ENCODE measurements at places on chromosomes 1 and 21.

DNA sequence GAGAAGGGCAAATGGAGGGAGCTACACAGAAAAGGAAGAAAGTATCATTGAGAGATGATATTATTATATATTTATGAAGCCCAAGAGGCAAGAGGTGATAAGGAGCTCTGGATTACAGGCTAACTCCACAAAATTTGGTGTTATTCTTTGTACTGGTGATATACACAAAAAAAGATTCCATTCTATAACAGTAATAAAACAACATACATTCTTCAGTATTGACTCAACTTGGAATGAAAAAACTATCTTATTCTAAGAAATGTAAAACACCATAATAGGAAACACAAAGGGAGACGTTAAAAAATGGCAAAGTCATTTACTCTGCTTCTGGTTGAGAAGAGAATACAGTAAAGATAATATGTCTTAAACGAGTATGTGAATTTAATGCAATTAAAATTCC, 99.4 kb downstream of the TEX35 start:
- DNase-seq, result no peak

GRCh38 chr1:96104506-96104905, 617.1 kb upstream of the PTBP2 start:
- DNase-seq, result no peak

DNA sequence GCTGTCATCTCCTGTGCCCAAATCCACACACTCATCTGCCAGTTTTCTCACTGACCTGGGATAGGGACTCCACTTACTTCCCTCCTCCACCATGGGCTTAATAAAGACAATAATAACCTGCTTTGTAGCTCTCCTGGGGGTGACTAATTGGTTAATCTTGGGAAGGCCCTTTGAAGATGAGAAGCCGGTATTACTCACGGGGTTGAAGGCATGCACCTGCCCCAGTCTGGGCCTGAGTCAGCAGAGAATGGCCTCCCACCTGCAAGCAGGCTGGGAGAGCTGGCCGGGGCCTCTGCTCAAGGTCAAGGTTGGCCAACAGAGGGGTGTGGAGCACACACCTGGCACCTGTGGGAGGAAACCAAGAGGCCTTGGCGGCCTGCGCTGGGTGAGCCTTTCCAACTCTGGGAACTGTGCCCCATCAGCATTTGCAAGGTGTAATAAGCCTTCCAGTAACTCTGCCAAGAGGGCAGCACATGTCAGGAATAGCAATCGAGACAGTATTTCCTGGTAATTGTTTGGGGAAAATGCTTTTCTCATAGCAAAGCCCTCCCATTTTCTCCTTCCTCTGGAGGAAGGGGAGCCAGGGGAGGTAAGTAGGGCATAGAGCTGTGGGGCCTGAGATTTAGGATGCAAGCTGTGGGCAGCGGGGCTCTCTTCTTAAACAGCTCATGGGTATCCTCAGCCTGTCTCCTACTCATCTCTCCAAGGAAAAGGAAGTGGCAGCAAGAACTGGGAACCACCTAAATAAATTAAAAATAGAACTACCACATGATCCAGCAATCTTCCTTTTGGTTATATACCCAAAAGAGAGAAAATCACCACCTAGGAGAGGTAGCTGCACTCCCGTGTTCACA, 49.0 kb downstream of the TOMM20 start:
- no peak for DNase-seq

- no peak for DNase-seq
Observed at GRCh38 chr1:208183977-208184911, 59.9 kb downstream of the PLXNA2 start.

DNA sequence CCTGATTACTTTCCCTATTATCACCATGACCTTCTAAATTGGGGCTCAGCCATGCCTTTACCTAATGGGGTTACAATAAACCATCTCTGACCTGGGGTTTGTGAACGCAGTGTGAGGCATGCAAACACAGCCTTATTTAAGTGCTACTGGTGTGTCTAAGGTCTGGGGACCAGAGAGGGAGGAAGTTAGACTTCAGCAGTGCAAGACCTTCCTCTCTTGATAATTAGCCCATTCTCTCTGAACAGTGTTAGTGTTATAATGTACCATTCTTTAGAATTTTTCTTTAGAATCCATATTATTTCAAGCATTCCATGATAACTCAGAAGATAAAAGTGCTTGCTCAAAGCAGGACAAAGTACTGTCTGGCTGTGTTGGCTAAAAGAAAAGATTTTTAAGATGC, 10.5 kb upstream of the LRRC8D start:
- no peak for DNase-seq

- DNase-seq, result no peak
Observed at GRCh38 chr1:2890221-2890850, 88.8 kb upstream of the TTC34 start.

DNA sequence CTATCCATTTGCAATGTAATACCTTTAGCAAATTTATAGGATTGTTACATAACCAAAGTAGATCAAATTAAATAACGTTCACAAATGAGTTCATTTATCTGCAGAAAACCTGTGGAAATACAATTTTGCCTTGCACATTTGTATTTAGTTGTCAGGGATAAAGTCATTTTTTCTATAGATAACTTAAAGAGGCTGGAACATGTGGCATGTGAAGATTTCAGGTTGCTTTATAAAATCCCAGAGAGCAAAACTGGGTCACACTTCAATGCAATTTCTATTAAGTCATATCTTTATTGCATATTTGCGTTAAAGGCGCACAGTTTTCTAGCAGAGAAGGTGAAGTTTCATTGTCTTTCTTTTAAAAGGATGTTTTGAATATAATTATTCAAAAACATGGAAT, 342.4 kb downstream of the USP25 start:
- no peak for DNase-seq

- no peak for DNase-seq
Observed at GRCh38 chr1:199742547-199742946, 285.0 kb upstream of the NR5A2 start.

- DNase-seq, result no peak
Observed at GRCh38 chr21:45109831-45110492, 35.6 kb downstream of the ADARB1 start.

GRCh38 chr1:218345673-218346390, 696 bp downstream of the TGFB2 start:
- no peak for DNase-seq

GRCh38 chr1:245094092-245094491, 60.7 kb upstream of the KIF26B start:
- no peak for DNase-seq

DNA sequence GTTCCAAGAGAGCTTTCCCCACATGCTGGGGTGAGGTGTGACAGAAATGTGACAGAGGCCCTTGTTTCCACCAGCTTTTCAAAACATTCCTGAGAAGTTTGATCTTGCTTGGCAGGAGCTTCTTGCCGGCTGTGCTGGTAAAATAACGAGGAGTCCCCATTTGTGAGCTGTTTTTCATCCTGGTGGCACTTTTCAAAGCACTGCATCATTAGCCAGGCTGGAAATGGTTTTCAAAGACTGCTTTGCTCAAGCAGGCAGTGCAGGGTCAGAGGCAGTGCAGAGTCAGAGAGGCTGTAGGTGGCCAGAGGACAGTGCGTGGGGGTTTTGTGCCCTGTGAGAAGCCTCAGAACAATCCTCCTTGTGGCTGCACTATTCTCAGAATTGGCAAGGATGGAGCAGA, 75.8 kb upstream of the KCNA3 start:
- no peak for DNase-seq

- no peak for DNase-seq
Observed at GRCh38 chr1:22437573-22437972, 14.1 kb upstream of the ZBTB40 start.

DNA sequence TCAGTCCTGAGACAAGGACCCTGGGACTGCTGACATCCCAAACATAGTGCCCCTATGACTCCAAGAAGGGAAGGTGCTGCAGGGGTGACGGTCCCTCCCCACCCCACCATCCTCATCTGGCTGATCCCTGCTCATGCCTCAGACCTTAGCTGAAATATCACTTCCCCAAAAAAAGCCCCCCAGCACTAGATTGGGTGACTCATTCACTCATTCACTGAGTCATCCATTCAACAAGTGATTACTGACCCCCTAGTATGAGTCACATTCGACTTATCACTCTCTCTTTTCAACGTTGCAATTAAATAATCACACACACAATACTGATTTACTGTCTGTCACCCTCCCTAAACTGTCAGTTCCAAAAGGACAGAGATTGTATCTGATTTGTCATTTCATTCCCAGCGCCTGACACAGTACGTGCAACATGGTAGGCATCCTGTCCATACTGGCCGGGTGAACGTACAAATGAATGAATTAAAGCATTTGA, 48.6 kb downstream of the HIVEP3 start:
- no peak for DNase-seq

DNA sequence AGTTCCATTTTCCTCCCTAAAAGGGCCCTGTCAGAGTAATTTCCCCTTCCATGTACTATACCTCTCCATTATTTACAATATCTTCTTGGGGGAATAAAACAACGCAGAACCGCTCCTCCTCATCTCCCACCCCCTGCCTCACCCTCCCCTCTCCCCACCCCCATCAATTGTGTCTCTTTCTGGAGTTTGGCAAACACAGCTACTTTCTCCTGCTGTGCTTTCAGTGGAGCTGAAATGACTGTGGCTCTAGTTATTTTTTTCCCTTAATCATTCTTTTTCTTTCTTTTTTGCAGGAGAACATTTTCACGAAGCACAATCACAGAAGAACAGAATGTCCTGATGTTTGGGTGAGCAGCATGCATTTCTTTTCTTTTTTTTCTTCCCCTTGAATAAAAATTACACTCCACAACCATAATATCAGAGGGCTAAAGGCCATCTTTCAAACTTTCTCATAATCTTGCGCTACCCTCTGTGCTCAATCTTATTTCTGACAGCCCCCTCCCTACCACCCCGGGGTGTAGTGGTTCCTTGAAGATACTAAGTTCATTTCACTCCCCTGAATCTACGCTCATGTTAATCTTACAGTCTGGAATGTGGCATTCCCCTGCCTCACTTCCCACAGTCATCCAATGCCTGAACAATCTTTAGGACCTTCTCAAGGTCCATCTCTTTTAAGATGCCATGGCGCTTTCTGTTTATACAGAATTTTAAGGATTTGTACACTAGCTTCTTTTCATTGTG, 8.8 kb upstream of the PLXNA2 start:
- DNase-seq, result no peak

DNA sequence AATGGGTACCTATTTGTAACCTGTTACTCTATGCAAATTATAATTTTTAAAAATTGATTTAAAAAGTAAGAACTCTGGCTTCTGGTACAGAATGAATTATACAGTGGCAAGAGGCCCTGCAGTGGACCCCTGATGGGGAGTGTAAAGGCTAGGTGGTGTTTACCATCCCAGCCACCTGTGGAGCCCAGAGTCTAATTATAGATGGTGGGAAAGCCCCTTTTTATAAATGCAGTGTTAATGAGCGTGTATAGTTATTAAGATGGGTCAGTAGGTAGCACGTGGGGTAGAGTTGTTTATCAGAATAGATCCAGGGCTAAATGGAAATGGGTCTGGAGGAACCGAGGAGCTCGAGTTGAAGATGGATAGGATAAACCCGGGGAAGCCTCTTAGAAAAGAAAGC, 13.9 kb upstream of the PRELP start:
- no peak for DNase-seq

- no peak for DNase-seq
Observed at GRCh38 chr1:179007233-179007632, 18.5 kb upstream of the FAM20B start.

GRCh38 chr1:37071829-37072228, 37.5 kb upstream of the GRIK3 start:
- no peak for DNase-seq

GRCh38 chr1:168767894-168768584, 39.0 kb upstream of the DPT start:
- no peak for DNase-seq

- no peak for DNase-seq
Observed at GRCh38 chr1:50491142-50491541, 67.9 kb upstream of the DMRTA2 start.

DNA sequence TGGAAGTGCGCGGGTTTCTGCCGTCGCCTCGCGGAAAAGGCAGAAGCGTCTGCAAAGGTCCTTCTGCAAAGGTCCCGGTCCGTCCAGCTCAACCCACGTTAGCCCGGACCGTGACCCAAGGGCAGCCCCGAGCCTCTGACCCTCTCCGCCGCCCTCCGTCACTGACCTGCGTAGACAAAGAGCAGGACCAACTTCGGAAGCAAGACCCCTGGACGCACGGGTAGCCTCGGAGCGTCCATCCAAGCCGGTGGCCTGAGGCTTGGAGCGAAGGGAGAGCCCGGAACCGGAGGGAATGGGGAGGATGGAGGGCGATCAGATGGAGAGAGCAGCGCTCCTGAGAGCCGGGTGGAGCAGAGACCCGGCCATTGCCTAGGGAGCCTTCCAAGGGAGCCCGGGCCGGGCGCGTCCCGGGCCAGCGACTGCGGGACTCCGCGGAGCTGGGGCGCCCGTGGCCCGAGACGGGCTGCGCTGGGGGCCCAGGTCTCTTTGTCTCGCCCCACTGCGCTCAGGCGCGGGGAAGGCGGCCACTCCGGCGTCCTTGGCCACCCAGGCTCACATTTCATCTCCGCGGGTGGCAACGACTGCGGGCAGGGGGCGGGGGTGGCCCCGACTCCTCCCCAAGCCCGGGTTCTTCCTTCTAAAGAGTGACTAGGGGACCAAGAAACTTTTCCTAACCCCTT, at the start of gene CYYR1:
CYYR1 (minus strand) TSS at position 585 of the 680 bp plus-strand sequence; CDS start at position 239, 346 bp downstream.
- DNase-seq, result no peak

DNA sequence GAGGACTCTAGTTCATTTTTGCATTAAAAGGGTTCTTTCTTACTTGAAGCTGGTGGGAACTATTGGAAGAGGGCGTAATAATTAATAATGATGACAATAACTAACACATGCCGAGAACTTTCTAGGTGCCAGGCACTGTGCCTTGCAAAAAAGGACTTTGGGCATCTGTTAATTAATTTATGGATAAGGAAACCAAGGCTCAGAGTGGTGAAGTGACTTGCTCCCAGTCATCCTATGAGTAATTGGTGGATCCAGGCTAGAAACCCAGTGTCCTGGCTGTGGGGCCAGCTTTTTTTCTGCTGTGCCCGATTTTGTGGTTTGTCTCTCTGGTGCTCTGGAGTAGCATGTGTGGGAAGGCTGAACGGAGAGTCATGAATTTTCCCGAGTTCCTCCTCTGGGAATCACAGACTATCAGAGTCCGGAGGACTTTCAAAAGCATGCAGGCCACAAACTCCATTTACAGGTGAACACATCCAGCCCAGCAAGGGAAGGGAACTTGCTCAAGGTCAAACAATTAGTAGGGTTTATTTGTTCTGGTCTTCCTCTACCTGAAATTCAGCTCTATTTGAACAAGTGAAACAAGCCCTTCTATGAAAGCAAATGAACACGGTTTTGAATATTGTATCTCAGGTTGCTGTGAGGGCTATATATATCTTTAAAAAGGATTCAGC, 23.4 kb downstream of the ROR1 start:
- DNase-seq, result no peak

Measured in stimulated activated CD4-positive, alpha-beta T cell treated with anti-CD3 and anti-CD28 coated beads, Interleukin-1b, Interleukin-23, amount 100 ng/mL, for 1 hour (primary cell).